Cortex of kidney (tissue), 1 donor: ENCODE measurements at places on chromosomes 4 and X.

- no peak for DNase-seq
These were observed 83.6 kb downstream of the CHM start for GRCh38 chrX:85963736-85964135.

GRCh38 chr4:187865914-187866313, 129.7 kb upstream of the ZFP42 start:
- DNase-seq: no peak

DNA sequence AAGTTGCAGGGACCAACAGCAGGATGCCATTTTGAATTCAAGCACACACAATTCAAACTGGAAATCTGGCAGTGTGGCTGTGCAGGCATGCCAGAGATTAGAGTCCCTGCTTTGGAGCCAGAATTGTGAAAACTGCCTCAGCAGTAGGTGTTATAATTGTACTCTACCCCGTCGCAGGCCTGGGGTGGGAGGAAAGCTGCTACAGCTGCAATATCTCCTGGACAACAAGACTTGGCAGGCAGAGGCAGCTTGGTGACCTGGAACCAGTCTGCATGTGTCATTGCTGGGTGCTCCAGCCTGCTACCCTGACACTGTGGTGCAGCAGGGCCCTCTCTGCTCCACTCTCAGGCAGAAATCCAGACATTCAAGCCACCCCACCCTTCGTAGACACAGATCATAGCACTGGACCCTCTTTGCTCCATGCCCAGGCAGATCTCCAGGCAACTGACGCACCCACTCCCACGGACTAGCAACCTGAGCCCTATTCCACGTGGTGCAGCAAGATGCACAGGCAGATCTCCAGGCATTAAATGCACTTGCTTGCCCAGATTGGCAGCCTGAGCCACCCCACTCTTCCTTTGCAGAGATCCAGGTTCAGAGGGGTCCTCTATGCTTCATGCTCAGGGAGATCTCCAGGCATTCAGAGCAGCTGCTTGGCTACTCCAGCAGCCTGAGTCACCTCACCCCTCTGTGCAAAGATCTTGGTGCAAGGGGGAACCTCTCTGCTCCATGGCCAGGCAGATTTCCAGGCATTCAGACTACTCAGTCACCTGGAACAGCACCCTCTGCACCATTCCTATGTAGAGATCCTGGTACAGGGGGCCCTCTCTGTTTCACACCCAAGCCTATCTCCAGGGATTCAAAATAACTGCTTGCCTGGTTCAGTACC, 140.5 kb downstream of the LRBA start:
- no peak for DNase-seq

DNA sequence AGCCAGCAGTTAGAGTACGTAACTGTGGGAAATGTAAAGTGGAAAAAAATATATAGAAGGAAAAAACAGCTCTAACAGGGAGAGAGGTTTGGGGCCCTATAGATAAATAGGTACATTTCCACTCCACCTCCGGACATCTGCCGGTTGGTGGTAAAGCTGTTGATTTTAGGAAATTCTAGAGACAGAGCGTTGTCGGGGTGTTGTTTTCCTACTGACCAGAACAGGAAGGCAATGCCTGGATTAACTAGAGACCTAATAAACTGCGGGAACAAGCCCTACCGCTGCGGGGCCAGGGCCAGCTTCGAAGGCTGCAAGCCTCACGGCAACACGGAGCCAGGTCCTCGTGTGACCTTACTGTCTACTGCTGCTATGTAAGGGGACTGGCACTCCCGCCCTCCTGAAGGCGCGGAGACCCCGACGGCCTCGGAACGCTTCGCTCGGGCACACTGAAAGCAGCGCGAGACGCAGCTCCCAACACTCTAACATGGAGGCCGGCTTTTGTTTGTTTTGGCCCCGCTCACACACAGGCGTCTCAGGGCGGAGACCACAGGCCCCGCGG, 702 bp upstream of the CDKN2AIP start:
- DNase-seq: no peak

GRCh38 chrX:21745756-21746155, 12.2 kb downstream of the SMPX start:
- no peak for DNase-seq

GRCh38 chrX:100204534-100204933, 205.5 kb downstream of the PCDH19 start:
- no peak for DNase-seq

- DNase-seq: no peak
These were observed 65.2 kb downstream of the SEC24D start for GRCh38 chr4:118770741-118771187.

- no peak for DNase-seq
These were observed 7.1 kb downstream of the KLF3 start for GRCh38 chr4:38670939-38671591.

DNA sequence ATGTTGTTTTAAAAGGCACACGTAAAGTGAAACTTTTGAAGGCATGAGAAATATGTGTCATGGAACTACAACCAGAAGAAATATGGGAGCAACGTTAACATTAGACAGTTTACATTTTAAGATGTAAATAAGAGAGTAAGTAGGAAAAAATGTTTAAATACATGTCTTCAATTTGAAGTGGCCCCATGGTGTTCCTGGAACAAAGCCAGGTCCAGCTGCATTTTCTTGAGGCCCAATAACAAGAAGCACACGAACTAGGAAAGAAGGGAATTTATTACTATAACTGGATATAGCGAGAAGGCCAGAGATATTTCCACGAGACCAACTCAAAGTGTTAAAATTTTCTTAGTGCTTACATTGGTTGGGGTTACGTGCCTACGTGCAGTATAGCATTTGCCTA, 458.1 kb downstream of the KCTD8 start:
- DNase-seq: no peak

DNA sequence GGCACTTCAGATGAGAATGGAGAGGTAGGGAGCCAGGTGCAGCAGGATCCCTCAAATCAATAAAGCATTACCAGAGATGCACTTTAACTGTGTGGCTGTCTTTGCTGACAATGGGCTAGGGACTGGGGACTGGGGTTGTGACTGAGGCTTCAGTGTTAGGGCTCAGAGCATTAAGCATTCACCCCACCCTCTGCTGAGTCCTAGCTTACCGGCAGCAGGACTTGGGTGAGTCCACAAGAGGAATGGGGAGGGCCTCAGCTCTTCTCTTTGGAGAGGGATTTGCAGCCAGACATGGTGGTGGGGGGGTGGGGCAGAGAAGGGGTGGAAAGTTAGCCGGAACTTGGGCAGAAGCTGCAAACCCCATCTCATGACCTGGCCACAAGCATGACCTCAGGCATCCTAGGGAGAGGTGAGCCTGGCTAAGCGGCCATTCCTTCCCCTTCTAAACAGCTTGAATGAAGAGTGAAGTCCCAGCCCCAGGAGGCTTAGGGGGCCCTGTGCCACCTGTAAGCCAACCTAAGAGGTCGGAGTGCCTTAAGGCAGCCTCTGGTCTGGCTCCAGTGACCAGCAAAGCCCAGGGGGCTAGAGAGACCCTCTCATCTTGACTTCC, 78.4 kb downstream of the STARD8 start:
- DNase-seq: no peak

DNA sequence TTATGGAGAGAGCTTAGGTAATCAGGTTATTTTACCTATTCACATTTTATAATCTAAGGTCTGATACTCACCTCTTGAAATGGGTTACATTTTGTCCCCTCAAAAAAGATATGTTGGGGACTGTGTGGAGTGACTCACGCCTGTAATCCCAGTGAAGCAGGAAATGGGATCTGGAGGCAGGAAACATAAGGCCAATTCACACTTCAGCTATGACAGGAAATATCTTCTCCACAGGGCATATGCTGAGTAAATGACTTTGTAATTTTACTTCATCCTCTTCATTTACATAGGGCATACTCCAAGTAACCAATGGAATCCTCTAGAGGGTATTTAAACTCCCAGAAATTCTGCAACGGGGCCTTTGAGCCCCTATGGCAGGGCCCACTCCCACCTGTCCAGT, 54.8 kb upstream of the ZMAT1 start:
- no peak for DNase-seq

DNA sequence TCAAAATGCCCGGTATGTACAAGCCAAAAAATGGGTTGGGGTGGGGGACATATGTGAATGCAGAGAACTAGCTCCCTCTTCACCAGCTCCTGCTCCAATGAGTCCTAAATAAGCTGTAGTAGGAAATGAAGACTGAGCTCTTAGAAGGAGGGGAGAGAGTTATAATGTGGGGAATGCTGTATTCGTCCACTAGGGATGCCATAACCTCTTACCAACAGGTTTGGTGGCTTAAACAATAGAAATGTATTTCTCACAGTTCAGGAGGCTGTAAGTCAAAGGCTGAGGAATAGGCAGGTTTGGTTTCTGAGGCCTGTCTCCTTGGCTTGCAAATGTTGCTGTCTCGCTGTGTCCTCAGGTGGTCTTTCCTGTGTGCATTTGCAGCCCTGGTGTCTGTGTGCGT, 4.4 kb upstream of the INPP4B start:
- no peak for DNase-seq

DNA sequence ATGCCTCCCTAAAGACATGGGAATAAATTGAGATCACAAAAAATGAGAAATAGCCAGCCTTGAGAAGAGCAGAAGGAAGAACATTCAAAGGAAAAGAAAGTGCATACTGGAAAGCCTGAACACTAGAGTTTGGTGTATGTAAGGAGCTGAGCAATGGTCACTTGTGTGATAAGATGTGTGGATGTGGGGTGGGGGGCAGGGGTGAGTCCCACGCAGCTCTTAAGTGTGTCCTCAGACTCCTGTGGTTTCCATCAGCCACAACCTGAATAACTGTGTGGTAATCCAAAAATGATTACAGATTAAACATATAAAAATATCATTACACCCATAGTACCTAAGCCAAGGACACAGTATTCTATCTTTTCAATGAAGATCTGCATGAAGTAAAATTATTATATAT, 59.9 kb downstream of the ELOVL6 start:
- no peak for DNase-seq

GRCh38 chrX:13428053-13428786, 108.4 kb upstream of the ATXN3L start:
- DNase-seq: no peak
